ENCODE measurements at places on chromosomes 7 and 10.

- DNase-seq = no peak
Observed at GRCh38 chr10:26839966-26840627, 20.7 kb downstream of the ABI1 start.

DNA sequence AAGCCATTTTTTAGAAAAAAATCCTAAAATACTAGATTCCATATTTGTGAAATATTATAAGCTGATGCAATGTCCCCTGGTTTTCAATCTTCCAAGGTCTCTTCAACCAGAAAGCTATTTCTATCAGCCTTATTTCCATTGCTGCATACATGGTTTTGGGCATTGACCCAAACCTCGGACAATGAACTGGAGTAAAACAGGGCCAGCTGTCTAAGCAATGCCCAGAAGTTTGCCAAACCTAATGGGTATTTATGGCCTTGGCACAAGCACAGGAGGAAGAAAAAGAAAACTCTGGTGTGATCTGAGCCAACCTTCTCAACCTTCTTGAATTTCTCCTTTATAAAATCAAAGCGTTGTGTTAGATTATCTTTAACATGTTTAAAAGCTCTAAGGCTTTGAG, 402.3 kb downstream of the DNAJB9 start:
- DNase-seq = no peak

- no peak for DNase-seq
Observed at GRCh38 chr10:132385721-132386418, 11.1 kb upstream of the PWWP2B start.

GRCh38 chr7:158617737-158618128, 30.1 kb upstream of the PTPRN2 start:
- no peak for DNase-seq

DNA sequence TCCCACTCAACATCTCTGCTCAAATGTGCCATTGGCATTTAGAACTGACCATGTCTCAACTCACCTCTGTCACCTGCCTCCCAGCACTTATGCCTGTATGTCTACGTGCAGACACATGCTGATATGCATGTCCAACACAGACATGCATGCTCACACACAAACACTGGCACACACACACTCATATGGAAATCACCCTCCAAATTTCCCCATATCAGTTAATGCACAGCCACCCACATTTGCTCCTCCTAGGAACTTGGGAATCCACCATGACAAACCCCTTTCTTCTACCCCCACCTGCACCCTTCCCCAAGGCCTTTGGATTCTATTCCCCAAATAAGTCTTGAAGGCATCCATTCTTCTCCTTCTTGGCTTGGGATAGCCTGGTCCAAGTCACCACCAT, 4.4 kb downstream of the FAM170B start:
- DNase-seq = no peak

- no peak for DNase-seq
Observed at GRCh38 chr10:56351909-56352630, 9.0 kb downstream of the ZWINT start.

DNA sequence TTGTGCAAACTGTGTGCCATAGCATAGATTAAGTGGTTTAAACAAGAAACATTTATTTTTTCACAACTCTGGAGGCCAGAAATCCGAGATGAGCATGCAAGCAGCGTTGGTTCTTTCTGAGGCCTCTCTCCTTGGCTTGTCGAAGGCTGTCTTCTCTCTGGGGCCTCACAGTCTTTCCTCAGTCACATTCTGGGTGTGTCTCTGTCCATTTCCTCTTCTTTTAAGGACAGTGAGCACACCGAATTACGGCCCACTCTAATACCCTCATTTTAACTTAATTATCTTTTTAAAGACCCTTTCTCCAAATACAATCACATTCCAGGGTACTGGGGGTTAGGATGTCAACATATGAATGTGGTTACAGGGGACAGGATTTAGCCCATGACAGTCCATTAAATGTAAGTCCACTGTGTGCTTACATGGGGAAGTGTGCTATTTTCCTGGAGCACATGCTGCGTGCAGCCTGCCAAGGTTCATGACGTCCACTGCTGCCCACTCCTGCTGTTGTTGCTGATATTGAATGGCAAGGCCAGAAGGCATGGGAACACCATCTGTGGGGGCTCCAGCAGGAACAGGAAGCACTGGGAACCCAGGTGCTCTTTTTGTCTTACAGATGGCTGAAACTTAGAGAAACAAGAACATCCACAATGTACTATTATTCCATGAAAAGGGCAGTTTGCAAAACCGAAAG, 365.5 kb downstream of the GALNT17 start:
- no peak for DNase-seq

DNA sequence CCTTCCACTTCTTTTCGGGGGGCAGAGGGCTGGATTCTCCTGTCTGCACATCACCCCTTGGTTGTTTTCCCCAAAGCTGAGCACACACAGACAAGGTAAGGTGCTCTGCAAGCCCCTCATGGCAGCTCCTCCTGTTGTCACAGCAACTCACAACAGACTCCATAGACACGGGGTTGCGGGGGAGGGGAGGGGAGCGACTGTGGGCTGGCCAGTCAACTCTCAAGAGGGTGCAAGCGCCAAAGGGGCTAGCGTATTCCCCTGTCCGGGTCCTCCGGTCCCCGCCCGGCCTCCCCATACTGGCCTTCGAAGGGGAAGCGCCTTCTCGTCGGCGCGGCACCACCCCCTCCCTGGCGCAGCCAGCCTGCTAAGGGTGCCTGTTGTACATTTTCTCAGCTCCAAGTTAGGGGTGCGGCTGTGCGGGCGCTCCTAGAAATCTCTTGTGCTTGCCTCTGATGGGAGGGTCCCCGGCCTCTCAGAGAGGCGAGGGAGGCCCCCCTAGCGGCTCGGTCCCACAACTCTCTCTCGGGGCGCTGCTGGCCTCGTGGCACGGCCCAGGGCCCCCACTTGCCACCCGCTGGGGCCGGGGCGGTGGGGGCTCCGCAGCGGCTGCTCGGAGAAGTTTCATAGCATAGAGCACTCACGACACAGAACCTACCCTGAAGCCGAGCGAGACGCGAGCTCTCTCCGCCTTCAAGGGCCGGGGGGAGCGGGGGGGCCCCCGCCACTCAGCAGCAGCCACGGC, 498 bp downstream of the RHOBTB1 start:
- no peak for DNase-seq

DNA sequence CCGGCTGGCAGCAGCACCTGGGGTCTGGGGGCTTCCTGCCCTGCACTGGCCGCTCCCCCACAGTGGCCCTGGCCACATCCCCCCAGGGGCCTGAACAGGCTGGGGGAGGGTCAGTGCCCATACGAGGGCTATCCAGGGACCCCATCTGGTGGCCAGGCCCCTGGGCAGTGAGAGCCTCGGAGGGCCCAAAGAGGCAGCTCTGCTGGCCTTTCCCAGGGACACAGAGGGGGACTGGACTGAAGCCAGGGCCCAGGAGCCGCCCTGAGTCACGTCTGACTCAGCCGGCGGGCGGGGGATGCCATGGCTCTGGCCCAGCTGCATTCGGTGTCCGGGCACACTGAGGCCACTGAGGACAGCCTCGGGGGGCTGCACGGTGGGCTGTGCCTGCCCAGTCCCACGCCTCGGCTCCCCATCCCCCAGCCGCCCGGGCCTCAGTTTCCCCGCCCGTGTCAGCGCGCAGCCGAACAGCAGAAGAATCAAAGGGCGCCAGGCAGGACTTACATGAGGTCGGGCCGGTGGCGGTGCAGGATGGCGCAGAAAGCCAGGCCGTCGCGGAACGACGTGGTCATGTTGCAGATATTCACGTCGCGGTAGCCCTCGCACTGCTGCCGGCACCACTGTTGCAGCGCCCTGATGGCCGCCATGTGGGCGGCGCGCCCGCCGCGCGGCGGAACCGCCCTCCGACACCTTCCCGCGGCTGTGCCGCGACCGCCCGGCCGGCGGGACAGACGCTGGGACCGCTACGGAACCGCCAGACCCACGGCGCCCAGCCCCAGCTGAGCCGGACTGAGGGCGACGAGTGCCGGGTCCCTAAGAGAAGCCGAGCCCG, at the start of gene MICALL2:
TSS of gene MICALL2 (minus strand) at position 788 of the 829 bp plus-strand sequence. CDS start at position 644, 144 bp downstream.
- DNase-seq = no peak

DNA sequence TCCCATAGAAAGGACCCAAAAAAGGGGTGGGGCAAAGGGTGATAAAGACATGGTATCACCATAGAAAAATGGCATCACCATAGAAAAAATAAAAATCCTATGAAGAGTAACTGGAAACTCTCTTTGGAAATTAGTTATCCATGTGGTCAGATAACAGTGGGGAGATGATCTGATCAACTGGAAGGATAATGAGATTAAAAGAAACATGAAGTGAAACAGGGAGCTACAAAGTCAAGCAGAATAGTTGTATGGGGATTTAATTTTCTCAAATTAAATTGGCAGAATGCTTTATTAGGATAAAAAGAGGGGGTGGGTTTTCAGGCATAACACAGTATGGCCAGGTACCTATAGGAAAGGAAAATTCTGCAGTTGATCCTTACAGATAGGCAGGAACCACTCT, 111.2 kb downstream of the WNT2 start:
- DNase-seq = no peak

DNA sequence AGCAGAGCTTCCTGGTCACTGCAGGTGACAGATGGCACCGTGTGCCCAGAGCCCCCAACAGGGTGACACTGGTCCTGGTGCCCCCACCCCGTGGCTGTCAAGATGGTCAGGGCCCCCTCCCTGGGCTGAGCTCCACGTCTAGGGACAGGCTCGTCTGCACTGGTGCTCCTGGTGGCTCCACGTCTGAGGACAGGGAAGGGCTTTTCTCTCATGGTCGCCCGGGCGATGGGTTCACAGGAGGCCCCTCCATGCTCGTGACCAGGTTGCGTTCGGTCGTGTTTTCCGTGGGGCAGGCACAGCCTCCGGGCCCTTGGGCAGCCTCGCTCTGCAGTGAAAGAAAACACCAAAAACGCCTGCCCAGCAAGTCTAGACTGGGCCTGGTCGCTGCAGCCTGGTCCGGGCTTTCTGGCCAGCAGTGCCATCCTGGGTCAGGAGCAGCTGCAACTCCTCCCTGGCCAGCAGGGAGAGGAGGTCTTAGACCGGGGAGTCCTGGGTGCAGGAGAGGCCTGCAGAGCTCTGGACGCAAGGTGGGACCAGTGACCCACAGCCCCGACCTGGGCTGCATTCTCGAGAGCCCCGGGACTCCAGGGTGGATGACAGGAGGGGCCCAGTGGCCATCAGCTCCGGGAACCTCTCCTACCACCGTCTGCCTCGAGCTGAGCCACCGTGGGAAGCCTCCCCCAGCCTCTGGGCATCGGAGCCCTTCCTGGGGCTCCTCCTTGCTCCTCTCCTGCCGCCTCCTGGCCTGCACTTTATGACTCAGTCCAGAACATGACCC, 27.9 kb upstream of the UTF1 start:
- DNase-seq = no peak

DNA sequence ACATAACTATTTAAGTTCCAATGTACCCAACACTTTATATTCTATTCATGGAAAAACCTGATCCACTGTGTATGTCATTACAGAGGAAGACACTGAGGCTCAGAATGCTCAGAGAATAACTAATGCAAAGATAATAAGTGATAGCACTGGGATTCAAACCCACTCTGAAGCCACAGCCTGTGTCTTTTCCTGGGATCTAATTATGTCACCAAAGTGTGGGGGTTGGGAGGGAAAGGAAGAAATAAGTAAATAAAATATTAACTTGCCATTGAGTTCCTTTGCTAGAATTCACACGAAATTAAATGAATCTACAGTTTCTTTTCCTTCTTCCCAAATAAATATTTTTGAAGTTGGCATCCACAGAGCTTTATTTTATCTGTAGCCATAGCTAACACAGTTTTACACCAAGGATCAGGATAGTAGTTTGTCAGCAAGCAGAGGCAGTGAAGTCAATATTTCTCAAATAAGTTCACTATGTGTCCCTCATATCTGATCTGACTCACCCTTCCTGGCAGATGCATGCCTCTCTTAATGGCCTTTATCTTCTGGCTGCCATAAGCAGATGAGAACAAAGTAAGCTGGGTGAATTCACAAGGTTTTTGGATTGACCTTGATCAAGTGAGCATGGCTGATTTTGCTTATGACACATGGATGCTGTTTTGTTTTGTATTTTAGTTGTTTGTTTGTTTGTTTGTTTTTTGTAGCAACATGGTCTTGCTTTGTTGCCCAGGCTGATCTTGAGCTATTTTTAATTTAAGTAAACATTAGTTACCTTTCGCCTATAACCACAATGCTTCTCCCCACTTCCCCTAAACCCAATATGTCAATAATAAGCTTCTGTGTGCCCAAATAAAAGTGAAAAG, 6.3 kb downstream of the RAPGEF5 start:
- no peak for DNase-seq

DNA sequence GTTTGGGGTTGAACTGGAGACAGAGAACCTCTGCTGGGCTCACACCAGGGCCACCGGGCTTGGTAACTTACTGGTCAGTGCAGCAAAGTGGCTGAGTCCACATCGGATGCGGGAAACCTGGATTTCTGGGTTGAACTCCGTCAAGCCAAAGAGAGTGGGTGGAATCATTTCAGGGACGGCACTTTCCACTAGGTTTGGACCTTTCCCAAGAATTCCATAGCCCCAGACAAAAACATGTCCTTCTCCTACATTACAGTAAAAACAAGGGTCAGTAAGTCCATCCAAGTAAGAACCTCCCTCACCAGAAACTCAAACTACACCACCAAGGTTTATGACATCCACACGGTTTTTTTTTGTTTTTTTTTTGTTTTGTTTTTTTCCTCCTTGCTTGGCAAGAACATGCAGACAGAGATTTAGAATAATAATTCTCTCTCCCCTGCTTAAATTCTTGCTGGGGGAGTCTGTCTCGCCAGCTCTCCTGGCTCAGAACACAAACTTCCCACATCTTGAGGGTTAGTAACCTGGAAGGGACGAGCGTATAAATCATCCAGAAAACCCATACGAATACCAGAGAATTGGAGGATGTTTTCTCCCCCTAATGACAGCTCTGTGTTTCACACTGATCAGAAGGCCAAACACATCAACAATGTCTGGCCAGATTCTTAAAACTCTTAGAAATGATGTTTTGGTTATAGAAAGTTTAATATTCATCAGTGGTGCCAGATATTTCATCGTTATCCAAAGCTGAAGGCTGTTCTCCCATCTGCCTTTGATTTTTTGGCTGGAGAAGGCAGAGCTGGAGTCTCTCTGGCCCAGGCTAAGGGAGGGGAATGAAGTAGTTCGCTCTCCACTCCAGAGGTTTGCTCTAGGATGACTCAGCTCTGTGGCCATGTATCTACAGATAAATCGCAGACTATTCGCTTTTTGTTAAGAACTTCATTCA, 17.5 kb downstream of the RCC1L start:
- no peak for DNase-seq

GRCh38 chr7:155234158-155234492, 63.6 kb upstream of the INSIG1 start:
- no peak for DNase-seq

GRCh38 chr7:66055321-66055956, 20.2 kb upstream of the ASL start:
- no peak for DNase-seq

- DNase-seq = no peak
Observed at GRCh38 chr10:112959207-112959838, 9.3 kb downstream of the TCF7L2 start.

Measured in stimulated activated CD8-positive, alpha-beta memory T cell treated with anti-CD3 and anti-CD28 coated beads, Interleukin-4, amount 100 ng/mL, for 4 hours (primary cell).